Endothelial cell of coronary artery (primary cell): ENCODE measurements at places on chromosomes 16 and 17. TPM values are rescaled to one million over a fixed set of nuclear protein-coding genes. Genes with fewer than 3 reads are reported as not detected.

Gene SHBG
- total RNA-seq: 0.18 and 0.19 TPM in 2 replicates

Gene TRIM72
- not detected in 2 replicates for total RNA-seq

Gene ACSM3
- 0.19 and 2.7 TPM in 2 replicates for total RNA-seq

Gene MYL4
- total RNA-seq: 0.99 TPM in 1 of 2 replicates, not detected in the other

Gene GEMIN4
- 15.9 and 16.1 TPM in 2 replicates for total RNA-seq

Gene CIBAR2
- total RNA-seq: not detected in 2 replicates

Gene SEPTIN1
- 0.09 TPM in 1 of 2 replicates, not detected in the other for total RNA-seq
